ENCODE measurements at places on chromosomes 6 and 20. TPM values are rescaled to one million over a fixed set of nuclear protein-coding genes. Genes with fewer than 3 reads are reported as not detected.

Gene DLGAP4
- 31.2 TPM for polyA plus RNA-seq

Gene HTR1E
- 0.22 TPM for polyA plus RNA-seq

Gene RFX6
- not detected for polyA plus RNA-seq

Gene TBXT
- not detected for polyA plus RNA-seq

Gene PTGIS
- 3.2 TPM for polyA plus RNA-seq

Gene MYO6
- polyA plus RNA-seq = 49.1 TPM

Gene GABBR1
- polyA plus RNA-seq = 120 TPM

Gene KCNK17
- not detected for polyA plus RNA-seq

Gene GABRR1
- 0.36 TPM for polyA plus RNA-seq

Gene IL22RA2
- polyA plus RNA-seq = not detected

Gene POU5F1
- polyA plus RNA-seq = not detected

Gene STXBP5
- polyA plus RNA-seq = 56.4 TPM

Gene PTPRK
- polyA plus RNA-seq = 14.9 TPM

Gene ADAM33
- not detected for polyA plus RNA-seq

Gene SLC52A3
- polyA plus RNA-seq = not detected

Gene SNAI1
- not detected for polyA plus RNA-seq

Gene SLC22A2
- polyA plus RNA-seq = not detected

Gene IMPG1
- not detected for polyA plus RNA-seq

Gene ASIP
- not detected for polyA plus RNA-seq

Gene TCP11
- not detected for polyA plus RNA-seq

Gene PACRG
- 6.9 TPM for polyA plus RNA-seq

Gene DOK5
- polyA plus RNA-seq = 5.6 TPM

Gene ADGRF4
- polyA plus RNA-seq = not detected

Gene ZC3H12D
- 1.0 TPM for polyA plus RNA-seq

Gene FAM209B
- polyA plus RNA-seq = not detected

Gene ELOVL2
- 5.4 TPM for polyA plus RNA-seq
